ENCODE measurements at places on chromosomes 12 and 14.
A peak's percentile ranks its signal among the peaks of the same experiment; 100 is the strongest.

GRCh38 chr12:2351161-2351560 lies 298.4 kb downstream of the CACNA1C start:
- DNase-seq, result no peak

- no peak for DNase-seq
Measured at GRCh38 chr14:94088516-94088915, 7.4 kb downstream of the IFI27L1 start.

DNA sequence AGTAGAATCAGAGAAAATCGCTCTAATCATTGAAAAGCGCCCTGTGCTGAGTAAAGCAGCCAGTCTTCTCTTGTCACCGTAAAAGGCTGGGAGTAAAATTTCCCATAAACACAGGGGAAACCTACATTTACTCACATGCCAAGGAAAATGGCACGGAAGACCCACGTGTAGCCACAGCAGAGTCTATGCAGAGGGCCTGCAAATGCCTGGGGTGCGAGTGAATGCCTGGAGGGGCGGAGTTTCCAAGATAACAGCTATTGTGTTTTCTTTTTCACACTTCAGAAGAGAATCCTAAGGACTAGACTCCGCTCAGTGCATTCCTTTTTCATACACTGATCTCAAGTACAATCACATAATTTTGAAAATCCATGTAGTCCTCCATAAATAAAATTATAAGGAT lies 159.9 kb upstream of the FOXN3 start:
- DNase-seq, result no peak

DNA sequence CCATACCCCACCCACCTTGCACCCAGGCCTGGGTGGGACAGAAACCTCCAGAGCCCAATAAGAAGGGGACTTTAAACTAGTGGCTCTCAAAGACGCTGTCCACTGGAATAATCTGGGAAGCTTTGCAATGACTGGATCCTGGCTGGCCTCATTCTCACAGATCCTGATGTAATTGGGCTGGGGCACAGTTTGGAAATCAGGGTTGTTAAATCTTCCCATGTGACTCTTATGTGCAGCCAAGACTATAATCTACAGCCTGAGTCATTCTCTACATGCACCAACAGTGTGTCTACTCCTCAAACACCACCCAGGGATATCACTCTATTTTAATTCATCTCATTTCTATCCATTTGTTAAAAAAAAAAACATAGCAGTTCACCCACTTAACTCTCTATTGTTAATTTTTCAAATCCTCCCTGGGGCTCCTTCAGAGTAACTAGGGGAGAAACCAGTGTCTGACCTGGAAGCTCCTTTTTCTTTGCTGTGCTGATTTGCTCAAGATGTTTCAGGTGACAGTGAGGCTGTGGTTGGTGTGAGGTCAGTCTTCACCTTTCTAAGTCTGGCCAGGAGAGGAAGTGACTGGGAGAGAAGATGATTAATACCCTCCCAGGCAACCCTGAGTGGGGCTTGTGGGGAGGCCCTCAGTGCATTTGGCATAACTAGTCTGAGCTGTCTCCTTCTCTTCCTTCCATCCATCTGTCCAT lies 211.6 kb upstream of the SFSWAP start:
- DNase-seq, result no peak

DNA sequence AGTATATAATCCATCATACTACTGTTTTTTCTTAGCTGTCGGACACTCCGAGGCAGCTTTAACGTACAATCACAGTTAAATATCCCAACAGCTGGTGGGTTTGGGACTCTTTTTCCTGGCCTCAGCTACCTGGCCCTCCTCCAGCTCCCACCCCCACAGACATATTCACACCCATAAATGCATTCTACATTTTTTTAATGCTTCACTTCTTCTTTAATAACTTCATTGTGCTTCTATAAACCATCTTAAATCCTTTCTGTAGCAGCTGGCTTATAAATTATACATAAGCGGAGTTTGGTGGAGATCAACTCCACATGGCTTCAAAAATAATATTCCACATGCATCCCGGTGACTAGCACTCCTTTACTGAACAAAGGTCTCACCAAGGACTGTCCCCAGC lies 33.3 kb downstream of the TDG start:
- no peak for DNase-seq

GRCh38 chr14:72822946-72823611 lies 70.8 kb downstream of the DPF3 start:
- no peak for DNase-seq

GRCh38 chr12:10025236-10025635 lies 5.2 kb upstream of the CLEC9A start:
- no peak for DNase-seq

DNA sequence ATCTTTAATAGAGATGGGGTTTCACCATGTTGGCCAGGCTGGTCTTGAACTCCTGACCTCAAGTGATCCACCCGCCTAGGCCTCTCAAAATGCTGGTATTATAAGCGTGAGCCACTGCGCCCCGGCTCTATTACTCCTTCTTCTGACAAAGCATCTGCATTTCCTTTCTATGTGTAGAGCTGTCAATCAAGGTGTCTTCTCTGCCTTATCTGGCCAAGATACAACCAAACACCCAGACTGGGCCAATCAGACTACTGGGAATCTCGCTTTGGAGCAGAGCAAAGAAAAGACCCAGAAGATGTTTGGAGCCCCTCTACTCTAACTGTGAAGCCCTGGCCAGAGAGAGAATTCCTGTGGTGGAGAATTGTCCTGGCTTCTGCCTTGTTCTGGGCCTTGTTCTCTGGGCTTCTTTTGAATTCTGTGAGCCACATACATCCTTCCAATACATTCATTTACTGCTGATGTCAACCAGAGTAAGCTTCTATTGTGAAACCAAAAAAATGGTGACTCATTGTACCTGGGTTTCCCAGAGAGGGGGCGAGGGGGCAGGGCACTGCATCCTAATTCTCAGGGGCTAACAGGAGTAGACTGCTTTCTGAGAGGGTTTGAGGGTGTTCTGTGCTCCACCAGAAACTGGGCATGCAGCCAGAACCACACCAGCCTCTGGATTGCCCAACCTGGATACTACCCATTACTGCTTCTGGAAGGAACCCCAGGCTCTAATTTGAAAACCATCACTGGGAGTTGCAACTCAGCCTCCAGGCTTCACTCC lies 18.8 kb upstream of the FLVCR2 start:
- peak; percentile 13 for DNase-seq
